NCI-H1417 treated with DMSO at 0.1 percent for 48 hours (cell line): ENCODE measurements at places on chromosomes 3 and 15.

GRCh38 chr15:95470997-95471689, 859.4 kb upstream of the NR2F2 start:
- no peak for DNase-seq

- DNase-seq: no peak
Measured at GRCh38 chr3:151923901-151924300, 50.5 kb downstream of the SUCNR1 start.

DNA sequence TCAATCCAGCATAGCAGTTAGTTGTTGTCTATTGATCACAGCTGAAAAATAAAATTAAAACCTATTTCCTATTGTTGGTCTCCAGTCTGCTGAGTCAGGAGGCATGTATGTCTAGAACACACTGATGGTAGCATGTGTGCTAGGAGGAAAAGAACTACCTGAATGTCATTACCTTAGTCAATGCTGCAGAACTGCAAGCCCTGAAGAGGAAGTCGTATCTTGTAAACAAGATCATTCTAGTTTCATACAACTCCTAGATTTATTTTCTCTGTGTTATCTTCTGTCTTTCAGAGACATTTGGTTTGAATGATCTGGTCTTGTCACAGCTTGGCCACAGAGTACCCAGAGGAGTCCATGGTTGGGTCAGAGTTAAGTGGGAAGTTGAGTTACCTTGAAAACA, 110.0 kb upstream of the MRPL3 start:
- no peak for DNase-seq

DNA sequence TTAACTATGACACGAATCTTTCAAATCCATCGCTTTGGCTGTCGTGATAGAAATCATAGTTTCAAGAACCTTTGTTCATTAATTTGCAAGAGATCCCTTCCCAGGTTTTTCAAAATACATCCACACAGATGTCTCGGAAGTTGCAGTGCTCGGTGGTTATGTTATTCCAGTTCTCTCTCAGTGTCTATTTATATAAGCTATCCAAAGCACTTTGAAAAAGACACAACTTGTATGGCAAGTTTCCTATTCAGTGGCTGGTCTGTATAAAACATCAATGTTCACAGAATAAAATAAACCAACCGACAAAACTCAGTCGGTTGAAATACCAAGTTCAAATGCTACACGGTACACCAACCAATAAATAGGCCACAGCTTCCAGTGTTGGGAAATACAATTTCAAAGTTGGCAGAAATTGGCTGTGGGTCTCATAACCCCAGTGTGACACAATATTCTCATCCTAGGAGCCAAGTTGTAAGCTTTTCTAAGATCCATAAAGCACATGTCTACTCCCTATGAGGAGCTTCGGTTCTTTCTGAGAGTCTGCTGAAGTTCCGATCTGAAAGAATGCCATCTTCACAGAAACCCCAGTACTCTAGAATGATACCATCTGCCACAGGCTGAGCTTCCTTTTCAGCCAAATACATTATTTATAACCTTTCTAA, 23.7 kb downstream of the SATB1 start:
- no peak for DNase-seq

GRCh38 chr3:63951492-63952247, 39.5 kb upstream of the SCAANT1 start:
- DNase-seq: no peak

DNA sequence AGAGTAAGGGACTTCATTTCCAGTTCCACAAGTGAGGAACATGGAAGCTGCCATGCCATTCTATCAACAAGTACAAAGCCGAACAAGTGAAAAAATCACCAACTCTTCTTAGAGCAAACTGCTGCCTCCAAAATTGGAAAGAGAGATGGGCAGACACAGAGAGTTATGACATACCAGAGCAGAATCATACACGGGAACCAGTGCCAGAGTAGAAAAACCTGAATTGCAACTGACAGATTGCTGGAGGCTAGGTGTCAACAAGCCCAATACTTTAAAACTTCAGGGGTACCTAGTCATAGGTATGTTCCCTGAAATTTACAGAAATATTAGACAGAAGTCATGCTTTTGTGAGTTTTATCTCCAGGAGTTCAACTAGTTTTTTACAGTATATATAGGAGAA, 62.0 kb downstream of the TTBK2 start:
- no peak for DNase-seq

GRCh38 chr3:21718943-21719591, 31.9 kb downstream of the ZNF385D start:
- no peak for DNase-seq
